ENCODE measurements at places on chromosomes 1 and 21.
A peak's percentile ranks its signal among the peaks of the same experiment; 100 is the strongest.

DNA sequence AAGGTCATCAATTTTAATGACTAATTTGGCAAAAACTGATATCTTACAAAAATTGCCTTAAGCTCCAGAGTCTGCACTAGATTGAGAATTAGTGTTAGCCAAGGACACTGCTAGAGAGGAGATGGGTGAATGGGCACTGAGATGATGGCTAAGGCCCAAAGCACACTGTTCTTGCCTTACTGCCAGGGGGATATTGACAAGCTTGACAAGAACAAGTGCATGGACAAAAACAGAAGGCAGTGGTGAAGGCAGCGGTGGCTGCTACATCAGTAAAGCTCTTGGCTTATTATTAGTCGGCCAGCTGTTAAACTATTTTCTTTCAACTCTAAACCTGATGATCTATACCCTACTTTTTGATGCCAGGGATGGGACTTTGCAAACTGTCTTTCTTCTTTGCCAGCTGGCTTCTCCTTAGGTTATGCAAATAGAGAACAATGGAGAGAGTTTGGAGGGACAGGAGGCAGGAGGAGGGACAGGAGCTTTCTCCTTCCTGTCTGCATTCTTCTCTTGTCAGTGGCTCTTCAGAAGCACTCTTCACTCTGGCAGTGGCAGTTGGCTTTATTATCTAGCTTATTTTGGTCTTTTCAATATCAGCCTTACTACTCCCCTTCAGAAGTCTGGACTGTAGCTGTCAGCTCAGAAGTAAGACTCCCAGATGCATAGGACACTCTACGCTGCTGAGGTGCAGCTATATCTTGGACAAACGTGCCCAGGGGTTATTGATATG is 853.5 kb upstream of the TMPRSS15 start:
- peak; percentile 99 for DNase-seq

DNA sequence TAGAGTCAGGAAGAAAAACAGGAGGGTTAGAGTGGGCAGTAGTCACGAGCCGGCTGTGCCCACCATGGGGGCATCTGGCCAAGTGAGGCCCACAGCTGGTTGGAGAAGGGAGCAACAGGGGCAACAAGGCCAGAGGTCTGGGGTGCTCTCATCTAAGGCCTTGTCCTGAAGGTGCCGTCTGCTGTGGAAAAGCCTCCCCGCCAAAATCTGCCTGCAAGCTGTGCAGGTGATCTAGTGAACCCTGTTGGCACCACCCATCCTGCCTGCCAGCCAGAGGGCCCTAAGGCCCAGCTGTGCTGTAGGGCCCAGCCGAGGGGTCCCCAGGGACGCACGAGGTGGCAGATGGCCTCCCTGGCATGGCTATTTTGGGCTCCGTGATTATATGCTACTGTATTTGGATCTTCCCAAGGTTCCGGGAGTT is 51.3 kb downstream of the LGR6 start:
- no peak for DNase-seq

GRCh38 chr1:182092336-182092735 is 30.8 kb upstream of the ZNF648 start:
- no peak for DNase-seq

- DNase-seq, result no peak
Observed at GRCh38 chr1:216731562-216731961, 8.3 kb upstream of the ESRRG start.

DNA sequence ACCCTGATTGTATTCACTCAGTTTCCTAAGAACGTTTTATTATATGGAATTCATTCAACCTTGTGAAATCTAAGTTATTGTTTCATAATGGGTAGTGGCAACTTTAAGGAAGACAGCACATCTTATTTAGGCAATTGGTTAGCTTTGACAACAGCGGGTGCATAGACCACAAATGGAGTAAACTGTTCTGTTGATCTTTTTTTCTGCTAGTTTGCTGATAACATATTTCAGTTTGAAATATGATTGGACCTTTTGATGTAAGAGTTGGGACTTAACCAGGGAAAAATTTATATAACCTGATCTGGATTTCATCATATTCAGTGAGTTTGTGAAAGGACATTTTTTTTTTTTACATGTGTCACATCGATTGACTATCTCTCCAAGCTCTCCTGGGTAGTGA is 151.7 kb downstream of the HLX start:
- DNase-seq, result no peak

DNA sequence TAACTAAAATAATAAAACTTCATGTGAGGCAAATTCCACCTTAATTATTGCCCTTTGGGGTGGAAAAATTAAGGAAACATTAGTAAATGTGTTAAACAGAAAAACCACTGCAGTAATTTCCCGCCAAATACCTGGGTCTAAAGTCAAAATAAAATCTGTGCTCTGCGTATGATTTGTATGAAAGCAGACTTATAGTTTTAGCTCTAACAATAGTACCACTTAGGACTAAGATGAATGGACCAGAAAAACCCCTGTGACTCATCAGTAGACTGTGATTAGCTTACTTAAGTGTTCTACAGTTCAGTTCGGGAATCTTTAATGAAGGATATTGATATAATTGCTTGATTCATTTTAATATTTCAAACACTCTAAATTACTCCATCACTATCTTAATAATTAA is 23.3 kb upstream of the C1orf105 start:
- peak; percentile 7 for DNase-seq

GRCh38 chr1:145702052-145702451 is 5.1 kb downstream of the PDZK1 start:
- no peak for DNase-seq

- no peak for DNase-seq
Observed at GRCh38 chr1:88537787-88538186, 146.3 kb upstream of the PKN2 start.

DNA sequence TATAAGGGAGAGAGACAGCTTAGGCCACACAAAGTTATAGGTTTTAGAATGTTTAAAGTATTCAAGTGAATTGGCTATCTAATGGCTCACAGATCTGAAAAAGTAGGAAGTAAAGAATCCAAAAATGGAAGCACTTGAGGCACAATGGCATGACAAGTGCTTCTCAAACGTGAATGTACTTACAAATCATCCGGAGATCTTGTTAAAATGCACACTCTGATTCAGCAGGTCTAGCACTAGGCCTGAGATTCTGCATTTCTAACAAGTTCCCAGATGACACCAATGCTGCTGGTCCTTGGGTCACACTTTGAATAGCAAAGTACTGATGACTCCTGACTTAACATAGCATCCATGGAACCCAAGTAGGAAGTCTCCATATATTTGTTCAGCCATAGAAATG is 20.9 kb upstream of the AGL start:
- DNase-seq, result no peak

DNA sequence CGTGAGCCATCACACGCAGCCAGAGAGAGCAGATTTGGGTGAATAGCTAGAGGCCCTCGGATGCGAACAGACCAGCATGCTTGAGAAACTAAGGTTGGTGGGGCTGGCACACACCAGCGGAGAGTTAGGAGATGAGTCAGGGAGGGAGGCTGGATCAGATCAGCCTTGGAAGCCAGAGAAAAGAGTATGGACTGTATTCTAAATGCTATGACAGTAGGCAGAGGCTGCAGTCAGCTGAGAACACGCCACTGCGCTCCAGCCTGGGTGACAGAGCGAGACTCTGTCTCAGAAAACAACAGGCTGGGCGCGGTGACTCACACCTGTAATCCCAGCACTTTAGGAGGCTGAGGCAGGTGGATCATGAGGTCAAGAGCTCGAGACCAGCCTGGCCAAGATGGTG is 4.0 kb upstream of the PLEKHM2 start:
- no peak for DNase-seq

- no peak for DNase-seq
Observed at GRCh38 chr1:36463463-36463802, 751 bp downstream of the MRPS15 start.

GRCh38 chr1:211920602-211921226 is 90.2 kb upstream of the LPGAT1 start:
- no peak for DNase-seq

DNA sequence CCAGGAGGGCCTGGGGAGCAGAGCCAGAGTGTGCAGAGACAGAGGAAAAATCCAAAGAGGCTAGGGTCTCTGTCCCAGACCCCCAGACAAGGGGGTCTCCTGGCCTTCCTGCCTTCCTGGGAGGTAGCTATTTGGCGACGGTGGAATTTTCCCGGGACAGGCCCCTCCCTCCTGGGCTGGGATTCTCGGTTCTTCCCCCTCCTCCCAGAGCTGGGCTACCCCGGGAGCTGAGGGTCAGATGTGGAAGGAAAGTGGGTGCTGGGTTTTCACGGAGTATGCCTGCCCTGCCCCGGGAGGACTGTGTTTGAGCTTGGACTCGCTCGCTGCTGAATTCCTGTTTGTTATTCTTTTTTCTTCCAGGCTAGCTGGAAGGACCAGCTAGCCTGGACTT is 759 bp downstream of the AMPD2 start:
- no peak for DNase-seq

DNA sequence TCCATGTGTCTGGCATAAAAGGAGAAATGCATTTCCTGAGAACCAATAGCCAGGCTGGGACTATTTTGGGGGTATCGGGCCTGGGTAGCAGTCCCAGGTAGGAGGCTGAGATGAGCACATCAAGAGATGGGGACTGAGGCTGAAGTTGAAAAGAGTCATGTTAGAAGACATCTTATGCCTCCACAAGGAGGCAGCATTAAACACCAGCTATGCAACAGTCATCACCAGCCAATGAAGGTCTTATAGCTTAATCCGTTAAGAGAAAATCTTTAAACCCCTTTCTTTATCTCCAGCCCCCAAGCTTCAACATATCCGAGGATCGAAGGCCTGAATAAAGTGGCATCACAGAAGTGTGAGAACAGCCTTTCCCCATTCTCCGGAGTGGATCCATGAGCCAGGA is 640.7 kb upstream of the PTBP2 start:
- DNase-seq, result no peak

DNA sequence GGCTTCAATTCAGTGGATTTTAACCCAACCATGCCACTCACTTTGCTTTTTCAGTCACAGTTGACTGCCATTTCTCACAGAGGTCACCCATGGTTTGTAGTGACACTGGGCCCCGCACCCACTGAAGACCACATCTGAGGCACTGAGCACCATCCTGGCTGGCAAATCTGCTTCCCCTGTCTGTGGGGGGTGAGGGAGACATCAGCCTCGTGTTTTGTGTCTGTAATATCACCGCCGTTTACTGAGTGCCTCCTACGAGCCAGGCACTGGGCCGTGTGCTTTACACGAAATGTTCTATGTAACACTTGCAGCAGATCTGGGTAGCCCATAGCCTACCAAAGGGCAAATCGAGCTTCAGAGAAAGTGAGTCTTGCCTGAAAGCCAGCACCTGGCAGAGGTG is 161.8 kb downstream of the PGBD5 start:
- DNase-seq, result no peak

- no peak for DNase-seq
Observed at GRCh38 chr1:913491-914130, 10.1 kb upstream of the SAMD11 start.

- no peak for DNase-seq
Observed at GRCh38 chr1:110677526-110677925, 2.8 kb upstream of the KCNA3 start.

GRCh38 chr1:164961715-164962114 is 394.8 kb downstream of the LMX1A start:
- no peak for DNase-seq

- DNase-seq, result peak; percentile 24
Observed at GRCh38 chr1:225987491-225988316, 11.4 kb downstream of the SDE2 start.

DNA sequence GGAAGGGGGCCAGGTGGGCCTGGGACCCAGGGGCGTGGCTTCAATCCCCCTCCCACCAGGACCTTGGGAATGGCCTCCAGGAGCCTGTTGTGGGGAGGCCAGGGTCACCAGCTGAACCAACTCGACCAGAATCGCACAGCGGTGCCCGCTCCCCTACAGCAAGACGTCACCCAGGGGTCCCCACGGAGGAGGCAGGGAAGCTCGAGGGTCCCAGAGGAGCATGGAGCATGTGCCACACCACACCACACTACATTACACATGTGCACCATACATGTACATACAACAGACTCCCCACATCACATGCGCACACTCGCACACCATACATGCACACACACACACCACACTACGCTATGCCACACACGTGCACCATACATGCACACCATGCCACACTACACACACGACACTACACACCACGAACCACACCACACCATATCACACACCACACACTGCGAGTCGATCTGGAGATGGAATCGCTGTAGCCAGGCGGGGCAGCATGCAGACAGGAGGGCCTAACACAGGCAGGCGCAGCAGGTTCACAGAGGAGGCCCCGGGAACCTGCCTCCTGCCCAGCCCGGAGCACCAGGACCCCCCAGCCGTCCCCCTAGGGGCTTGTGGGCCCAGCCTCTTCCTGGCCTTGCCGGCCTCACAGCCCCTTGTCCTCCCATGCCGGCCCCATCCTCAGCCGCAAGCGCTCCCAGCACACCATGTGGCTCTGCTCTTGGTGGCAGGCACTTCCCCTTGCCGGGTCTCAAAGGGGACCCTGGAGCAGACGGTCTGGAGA is 596 bp downstream of the ITGB2 start:
- no peak for DNase-seq

DNA sequence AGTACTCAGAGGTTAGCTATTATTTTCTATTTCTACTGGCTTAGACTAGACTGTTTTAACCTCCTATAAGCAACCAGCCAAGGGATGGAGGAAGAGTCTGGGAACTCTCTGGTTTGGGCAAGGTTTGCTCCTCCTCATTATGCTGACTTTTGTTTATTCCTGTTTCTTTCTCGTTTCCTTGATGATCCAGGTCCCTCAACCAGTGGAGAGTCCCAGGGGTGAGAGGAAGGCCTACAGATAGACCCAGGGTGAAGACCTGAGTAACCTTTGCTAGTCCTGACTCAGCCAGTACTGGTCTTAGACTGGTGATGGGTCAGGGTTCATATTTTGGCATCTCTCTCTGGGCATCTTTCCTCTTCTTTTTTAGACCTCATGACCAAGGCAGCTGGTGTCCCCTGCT is 5.4 kb downstream of the TUFT1 start:
- DNase-seq, result no peak

GRCh38 chr1:186894415-186894814 is 65.7 kb downstream of the PLA2G4A start:
- DNase-seq, result no peak

GRCh38 chr1:50123071-50123470 is 14.4 kb downstream of the ELAVL4 start:
- DNase-seq, result no peak

DNA sequence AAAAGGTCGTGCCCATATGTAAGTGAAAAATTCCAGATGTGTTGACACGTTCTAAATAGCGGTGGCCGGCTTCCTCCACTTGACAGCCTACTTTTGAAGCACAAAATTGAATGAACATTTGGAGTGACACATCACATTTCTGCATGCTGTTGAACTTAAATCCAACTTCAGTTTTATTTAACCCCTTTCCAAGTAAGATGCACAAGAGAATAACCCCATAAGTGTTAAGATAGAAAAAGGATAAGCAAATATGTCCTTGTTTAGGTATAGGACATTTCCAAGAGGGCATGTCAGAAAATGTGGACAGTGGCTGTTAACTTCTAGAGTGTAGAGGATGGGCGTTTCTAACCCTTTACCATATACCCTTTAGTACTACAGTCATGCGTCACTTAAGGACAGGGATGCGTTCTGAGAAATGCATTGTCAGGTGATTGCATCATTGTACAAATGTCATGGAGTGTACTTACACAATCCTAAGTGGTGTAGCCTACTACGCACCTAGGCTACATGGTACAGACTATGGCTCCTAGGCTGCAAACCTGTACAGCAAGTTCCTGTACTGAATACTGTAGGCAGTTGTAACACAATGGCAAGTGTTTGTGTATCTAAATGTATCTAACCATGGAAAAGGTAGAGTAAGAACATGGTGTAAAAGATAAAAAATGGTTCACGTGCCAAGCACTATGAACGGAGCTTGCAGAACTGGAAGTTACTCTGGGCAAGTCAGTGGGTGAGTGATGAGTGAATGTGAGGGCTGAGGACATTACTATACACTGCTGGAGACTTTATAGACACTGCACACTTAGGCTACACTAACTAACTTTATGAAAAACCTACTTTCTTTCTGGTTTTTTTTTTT is 9.3 kb upstream of the FAM89A start:
- no peak for DNase-seq
